ENCODE measurements at places on chromosomes 7 and 10.

- DNase-seq, result peak; percentile 24
These were observed 11.4 kb downstream of the NPVF start for GRCh38 chr7:25216837-25217236.

GRCh38 chr7:119640861-119641260 lies 632.1 kb upstream of the KCND2 start:
- no peak for DNase-seq

DNA sequence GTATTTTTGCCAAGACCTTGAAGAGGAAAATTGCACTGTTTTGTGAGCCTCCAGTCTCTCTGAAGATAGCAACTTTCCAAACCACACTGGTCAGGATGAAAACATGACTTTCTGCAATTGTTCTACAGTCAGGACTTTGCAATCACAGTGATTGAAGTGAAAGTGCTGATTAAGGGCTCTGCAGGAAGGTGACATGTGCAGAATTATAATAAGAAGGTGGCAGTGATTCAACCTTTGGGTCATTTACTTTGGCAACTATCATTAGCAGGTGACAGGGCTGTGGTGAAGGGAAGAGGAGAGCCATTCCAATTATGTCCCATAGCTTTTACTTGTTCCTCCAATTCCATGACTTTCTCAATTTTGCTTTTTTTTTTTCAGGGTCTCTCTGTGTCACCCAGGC lies 350.0 kb upstream of the FZD8 start:
- DNase-seq, result no peak

DNA sequence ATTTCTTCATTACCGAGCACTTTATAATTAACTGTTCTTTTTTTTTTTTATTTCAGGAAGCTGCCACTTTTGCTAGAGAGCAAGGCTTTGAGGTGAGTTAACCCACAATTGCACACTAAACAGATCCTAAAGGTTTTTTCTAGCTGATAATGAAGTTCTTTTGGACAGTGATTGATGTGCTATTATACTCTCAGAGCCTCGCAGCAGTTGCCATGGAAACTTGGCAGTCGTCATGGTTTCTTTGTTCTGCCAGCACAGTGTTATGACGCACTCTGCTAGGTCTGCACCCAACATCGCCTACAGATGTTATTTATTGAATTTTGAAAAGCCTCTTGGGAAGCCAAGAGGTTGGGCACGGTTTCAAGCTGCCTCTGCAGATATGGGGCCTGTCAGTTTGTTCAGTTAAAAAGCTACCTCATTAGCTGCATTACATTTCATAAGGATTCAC lies 237.2 kb upstream of the KAT6B start:
- DNase-seq, result peak; percentile 92

GRCh38 chr10:100520811-100521210 lies 1.1 kb upstream of the SEC31B start:
- no peak for DNase-seq

DNA sequence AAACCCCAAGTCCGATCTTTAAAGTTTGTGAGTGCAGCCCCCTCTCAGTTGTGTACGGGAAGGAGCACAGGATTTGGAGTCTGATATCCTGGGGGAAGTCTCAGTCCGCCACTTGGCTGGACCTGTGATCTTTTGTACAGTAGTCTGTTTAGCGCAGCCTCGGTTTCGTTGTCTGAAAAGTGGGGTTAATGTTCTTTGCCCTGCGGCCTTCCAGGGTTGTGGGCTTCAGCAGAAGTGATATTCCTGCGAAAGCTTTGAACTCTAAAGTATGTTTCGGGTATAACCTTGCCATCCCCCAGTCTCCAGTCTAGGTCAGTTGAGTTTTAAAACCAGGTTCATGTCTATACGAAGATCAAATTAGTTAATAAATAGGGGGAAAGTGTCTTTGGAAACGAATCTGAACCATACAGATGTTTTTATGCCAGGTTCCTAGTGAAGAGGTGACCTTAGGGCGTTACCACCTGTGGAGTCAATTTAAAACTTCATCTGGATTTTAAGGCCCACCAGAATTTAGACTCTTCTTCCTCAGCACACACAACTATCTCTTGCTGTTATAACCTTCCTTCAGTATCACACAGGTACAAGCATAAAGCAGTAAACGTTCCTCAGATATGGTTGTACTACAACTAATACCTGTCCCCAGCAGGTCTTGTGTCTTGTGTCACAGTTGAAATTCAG lies 904 bp downstream of the R3HCC1L start:
- DNase-seq, result no peak

DNA sequence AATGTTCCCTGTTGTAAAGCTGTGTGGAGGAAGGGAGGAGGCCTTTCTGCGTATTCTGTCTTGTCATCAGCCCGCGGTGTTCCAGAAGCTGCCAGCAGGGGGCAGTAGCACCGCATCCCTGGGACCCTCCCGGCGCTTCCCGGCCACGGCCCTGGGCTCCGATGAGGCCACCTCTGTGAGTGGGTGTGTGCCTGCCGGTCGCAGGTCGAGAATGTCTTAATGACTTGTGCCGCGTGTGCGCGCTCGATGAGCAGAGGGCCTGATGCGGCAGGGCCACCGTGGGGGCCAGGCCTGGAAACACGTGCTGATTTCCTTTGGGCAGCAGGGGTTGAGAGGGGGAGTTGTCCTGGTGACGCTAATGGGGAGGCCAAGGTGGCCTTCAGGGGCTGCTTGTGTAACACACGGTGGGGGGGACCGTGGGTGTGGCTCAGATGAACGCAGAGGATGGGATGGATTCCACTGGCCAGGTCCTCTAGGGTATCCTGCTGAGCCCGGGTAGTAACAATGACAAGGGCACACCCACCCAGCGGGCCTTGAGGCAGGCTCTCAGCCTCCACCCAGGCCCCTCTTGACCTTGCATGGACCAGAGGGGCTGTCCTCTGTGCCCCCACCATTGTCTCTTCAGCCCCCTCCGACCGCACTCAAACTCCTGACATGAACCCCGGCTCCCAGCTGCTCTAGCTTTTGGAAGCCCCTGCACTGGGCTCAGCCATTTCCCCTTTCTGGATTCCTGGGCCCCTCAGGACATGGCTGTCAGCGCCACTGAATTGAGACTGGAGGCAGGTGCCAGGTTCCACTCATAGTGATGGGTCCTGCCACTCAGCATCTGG lies 135.9 kb upstream of the PODXL start:
- DNase-seq, result peak; percentile 64

DNA sequence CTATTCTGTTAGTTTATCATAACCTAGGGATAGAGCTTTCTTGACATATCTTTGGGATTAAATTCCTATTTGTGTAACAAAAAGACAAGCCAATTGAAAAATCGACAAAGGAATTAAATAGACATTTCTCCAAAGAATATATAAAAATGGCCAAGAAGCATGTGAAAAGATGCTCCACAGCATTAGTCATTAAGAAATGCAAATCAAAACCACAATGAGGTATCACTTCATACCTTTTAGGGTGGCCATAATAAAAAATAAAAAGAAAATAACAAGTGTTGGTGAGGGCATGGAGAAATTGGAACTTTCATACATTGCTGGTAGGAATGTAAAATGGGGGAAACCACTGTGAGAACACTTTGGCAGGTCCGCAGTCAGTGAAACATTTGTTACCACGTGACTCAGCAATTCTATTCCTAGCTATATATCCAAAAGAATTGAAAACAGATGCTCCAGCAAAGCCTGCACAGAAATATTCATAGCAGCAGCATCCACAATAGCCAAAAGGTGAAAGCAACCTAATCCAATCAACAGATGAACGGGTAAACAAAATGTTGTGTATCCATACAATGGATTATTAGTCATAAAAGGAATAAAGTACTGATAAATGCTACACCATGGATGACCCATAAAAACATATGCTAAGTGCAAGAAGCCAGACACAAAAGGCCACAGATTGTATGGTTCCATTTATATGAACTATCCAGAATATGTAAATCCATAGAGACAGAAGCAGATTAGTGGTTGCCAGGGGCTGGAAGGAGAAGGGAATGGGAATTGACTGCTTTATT lies 20.5 kb downstream of the SPAG6 start:
- DNase-seq, result no peak

DNA sequence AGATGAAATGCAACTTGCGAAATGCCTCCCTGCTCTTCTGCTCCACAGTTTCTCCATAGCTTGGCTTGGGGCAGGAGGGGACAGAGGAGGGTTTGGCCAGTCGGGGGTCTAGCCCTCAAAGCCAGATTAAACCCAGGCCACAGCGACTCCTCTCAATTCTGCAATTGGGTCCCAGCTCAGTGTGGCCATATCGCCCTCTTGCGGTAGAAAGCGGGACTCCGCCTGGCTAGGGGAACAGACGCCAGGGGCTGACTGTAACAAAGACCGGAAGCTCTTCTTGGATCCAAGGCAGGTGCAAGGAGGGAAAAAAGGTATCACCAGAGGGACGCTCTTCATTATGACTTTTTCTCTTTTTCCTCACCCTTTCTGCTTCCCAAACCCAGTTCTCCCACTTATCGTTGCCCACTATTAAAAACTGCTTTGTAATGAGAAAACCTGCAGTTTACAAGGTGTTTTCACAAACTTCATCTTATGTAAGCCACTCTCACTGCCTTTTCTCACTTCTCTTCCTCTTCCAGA lies 36.6 kb upstream of the TNPO3 start:
- DNase-seq, result peak; percentile 85

GRCh38 chr10:124292911-124293615 lies 125.7 kb downstream of the OAT start:
- DNase-seq, result peak; percentile 37

DNA sequence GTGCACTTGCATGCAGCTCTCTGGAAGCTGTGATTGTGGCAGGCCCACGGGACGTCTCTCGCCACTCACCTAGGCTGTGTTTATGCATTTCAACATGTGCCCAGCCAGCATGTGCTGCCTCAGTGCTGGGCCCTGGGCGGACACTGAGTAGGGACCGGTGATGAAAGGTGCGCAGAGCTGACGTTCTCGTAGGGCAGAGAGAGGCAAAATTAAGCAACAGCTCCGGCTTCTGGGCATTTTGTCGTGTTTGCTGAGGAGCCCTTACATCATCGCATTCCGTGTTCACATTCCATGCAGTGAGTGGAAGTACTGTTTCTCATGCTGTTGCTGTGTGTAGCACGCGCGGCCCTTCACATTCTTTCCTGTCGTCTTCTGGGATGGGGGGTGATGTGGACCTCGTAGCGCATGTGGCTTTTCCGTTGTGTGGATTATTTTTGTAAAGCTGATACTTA lies 50.5 kb downstream of the PRF1 start:
- peak; percentile 90 for DNase-seq

GRCh38 chr10:25725917-25726716 lies 207.9 kb upstream of the MYO3A start:
- DNase-seq, result peak; percentile 46

- no peak for DNase-seq
These were observed 115.0 kb downstream of the CHCHD3 start for GRCh38 chr7:132966754-132967469.

DNA sequence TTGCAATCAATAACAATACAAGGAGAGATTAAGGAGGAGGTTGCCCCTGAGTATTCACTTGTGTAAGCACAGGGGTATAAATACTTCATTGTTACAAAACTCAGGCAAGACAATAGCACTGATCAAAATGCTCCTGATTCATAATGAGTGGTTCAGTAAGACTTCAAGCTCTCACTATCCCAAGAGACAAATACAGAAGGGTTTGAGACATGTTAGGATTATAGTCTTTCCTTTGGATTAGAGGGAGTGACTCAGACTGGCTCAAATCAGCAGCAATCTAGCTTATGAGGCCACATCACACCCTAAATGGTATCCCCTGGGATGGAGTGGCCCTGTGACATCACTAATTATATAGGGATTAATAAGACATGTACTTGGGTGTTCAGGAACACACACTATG lies 167.2 kb upstream of the HGF start:
- DNase-seq, result no peak

DNA sequence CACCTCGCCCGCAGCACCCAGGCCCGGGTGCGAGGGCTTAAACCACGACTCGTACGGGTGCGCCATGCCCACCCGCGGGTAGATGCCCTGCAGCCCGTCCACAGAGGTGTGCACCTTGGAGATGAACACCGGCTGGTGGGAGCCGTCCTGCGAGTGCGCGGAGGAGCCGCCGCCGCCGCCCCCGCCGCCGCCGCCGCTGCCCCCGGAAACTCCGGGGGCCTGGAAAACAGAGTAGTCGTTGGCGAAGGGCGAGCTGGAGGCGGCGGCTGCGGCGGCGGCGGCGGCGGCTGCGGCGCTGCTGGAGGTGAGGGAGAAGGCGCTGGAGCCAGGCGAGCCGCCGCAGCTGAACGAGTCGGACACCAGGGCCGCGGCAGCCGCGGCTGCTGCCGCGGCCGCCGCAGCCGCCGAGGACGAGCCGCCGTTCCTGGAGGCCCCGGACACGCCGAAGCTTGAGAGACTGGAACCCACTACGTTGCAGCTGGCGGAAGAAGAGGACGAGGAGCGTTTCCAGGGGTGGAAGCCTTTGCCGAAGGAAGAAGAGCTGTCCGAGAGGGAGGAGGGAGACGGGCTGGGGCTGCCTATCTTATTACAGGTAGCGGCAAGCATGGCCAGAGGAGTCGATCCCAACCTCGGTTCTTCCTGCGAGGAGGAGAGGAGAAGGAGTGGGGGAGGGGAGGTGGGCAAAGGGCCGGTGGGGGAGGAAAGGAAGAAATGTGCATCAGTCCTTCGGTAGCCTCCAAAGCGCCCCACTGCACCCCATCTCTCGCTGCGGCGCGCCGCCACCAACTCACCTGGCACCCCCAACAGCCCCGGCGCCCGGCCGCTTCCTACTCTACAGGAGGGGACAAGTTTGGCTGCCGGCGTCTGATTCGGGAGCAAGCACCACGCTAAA lies 1.3 kb downstream of the SP8 start:
- DNase-seq, result no peak

GRCh38 chr10:103737735-103738367 lies 117.5 kb downstream of the SH3PXD2A start:
- DNase-seq, result no peak

DNA sequence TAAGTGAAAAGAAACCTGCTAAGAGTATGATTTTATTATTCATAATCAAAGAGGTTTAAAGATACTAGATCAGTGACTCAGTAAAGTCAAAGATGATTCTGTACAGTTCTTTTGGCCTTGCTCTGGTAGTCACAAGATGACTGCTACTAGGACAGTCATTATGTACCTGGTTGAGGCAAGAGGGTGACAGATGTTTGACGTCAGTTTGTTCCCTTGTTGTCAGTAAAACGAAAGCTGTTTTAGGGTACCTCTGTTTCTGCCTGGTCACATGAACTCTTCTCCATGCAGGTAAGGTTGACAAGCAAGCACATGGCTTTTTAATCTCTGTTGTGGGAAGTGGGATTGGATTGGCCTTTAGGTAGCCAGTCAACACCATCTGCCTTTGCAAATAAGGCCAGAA lies 308.0 kb downstream of the EXOC4 start:
- no peak for DNase-seq

GRCh38 chr7:138170959-138171703 lies 94.9 kb downstream of the AKR1D1 start:
- no peak for DNase-seq

DNA sequence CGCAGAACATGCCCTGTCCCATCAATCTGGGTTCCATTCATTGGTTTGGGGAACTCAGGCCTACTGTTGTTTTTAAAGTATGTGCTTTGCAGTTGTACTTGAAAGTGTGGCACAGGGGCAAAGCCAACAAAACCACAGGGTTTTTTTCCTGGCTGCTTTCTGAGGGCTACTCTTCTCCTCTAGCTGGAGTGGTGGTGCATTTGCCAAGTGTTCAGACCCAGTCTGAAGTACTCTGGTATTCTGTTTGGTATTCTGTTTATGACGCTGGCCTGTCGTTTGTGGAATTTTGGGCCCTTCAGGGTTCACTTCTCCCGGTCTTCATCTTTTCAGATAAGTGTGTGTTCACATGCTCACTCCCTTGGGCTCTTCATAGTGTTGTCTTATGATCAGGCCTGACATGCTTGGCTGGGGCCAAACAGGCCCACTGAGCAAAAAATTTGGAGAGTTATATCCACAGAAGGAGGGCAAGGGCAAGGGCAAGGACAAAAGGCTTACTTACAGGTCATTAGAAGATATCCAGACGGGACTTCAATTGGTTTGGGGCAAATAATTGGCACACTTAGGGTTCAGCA lies 26.3 kb downstream of the SLC26A4 start:
- no peak for DNase-seq
